ENCODE measurements at places on chromosomes 7 and 10.

GRCh38 chr10:77641788-77642397 lies 4.3 kb upstream of the KCNMA1 start:
- DNase-seq = peak; percentile 72

- DNase-seq = no peak
Measured at GRCh38 chr7:50450590-50451032, 461 bp upstream of the FIGNL1 start.

GRCh38 chr10:59553162-59553900 lies 156.3 kb downstream of the SLC16A9 start:
- DNase-seq = no peak

DNA sequence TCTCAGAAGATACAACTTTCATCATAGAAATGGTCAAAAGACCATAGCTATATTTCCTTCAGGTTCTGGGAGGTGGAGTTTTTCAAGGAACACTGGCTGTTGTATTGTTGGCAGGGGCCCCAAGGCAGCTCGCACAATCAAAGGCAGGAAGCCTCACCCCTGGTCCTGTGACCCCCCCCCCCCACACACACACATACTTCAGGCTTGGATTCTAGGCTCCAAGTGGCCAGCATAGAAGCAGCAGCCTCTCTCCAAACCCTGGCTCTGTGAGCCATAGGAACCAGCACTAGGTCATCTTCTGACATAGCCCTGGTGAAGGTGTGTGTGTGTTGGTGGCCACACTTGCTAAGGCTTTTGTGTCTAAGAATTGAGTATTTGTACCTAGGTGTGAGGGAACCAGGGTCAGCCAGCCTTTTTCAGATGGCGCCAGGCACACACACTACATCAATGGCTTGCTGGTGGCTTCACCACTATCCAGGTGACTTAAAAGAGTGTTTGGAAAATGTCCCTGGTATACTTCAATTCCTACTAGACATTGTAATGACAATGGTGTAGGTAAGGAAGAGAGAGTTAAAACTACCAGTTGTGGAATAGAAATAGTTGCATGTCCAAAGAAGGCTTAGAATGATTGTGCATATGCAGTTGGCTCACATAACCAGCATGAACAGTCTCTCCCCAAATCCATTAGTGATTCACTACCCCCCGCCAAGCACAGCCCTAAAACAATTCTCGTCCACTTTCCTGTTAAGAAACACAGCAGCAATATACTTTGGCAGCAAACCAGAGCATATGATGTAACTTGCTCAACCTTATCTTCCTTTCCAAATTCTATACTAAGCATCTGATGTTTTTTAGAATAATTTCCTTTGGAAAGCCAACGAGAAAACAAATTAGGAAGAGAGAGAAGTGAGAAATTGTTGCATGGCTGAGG lies 91.3 kb downstream of the AVL9 start:
- peak; percentile 39 for DNase-seq

- DNase-seq = peak; percentile 19
Measured at GRCh38 chr7:127158659-127159058, 94.1 kb downstream of the GRM8 start.

DNA sequence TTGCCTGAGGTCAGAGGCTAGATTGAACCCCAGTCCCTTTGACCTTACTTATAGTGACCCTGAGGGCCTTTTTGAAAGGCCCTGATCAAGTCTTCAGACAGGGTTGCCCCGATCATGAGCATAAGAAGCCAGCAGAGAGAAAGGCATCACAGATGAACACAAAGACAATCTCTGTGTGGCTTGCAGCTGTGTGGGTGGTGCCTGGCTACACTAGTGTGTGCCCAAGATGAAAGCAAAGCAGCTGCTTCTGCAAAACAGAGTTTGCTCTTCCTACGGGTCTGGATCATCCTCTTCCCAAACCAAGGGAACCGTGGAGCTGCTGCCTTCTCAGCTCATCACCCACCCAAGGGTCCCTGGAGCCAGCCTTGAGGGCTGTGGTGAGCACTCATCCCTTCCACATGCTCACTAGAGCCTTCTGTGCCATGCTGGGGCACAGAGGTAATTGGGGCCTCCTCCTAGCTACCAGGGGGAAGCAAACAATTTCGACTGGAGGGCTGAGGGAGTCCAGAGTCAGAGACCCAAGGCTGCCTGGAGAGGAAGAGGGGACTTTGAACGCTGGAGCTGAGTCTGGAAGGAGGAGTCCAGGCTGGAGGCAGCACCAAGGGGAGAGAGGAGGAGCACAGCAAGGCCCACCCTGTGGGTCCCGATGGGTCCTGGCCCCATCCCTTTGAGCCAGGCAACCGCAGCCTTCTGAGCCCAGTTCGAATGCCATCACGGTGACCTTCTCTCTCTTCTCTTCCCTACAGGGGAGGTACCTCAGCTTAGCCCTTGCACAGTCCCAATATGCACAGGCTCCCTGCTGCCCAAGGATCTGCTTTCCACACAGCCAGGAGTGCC lies 42.3 kb downstream of the ANTXRL start:
- no peak for DNase-seq

DNA sequence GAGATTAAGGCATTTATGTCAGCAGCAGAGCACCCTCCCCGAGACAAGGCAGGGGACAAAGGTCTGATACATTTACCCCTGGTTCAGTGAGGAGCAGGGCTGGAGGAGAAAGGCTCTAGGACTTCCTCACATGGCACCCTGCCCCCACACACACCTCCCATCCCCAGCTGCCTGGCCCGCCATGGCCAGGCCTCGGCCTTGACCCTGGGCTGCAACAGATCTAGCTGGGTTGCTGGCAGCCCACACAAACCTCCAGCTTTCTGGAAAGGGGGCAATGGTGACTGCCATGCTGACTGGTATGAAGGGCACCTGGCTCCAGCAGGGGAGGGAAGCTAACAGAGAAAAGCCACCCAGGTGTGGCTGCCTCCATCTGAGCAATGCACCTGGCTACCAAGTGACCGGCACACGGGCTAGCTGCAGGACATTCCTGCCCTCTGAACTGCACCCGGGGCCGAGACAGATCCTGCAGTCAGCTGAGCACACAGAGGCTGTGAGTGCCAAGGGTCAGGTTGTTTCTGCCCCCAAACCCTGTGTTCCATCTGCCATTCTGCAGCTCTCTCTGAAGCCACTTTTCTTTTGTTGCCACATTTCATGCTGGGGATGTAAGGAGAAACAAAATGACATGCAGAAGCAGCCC lies 85.8 kb upstream of the LRRC18 start:
- no peak for DNase-seq

DNA sequence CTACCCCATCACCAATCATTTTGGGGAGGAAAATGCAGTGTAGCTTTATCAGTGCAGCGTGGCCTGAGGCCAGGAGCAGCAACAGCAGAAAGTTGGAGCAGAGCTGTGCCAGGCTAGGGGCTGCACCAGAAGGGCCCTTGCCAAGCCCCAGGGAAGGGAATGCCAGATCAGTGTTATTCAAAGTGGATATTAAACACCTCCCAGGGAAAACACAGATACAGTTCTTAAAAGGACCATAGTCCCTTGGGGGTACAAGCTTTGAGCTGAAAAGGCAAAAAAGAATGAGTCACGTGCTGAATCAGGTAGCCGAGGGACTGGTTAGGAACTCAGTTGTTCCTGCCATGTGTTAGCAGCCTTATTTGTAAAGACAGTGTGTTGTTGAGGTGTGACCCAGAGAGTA lies 54.0 kb downstream of the GSDME start:
- no peak for DNase-seq

GRCh38 chr10:66783316-66783715 lies 142.5 kb upstream of the LRRTM3 start:
- no peak for DNase-seq

GRCh38 chr10:110364531-110364937 lies 59.8 kb upstream of the SMNDC1 start:
- DNase-seq = no peak

DNA sequence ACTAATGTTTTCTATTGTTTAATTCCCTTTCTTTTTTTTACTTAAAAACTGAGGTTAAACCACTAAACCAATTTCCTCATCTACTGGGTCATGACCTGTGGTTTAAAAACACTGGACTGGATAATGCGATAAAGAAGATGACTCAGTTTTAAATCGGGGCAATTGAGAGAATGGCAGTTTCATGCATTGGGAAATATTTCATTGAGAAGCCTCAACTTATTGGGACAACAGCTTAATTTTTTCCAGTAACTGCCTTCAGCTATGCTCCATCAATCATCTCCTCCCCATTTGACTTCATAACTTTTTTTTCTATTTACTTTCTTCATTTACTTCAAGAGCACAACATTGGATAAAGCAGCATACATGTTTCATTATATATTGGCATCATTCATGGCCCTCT lies 61.8 kb upstream of the MET start:
- DNase-seq = no peak

DNA sequence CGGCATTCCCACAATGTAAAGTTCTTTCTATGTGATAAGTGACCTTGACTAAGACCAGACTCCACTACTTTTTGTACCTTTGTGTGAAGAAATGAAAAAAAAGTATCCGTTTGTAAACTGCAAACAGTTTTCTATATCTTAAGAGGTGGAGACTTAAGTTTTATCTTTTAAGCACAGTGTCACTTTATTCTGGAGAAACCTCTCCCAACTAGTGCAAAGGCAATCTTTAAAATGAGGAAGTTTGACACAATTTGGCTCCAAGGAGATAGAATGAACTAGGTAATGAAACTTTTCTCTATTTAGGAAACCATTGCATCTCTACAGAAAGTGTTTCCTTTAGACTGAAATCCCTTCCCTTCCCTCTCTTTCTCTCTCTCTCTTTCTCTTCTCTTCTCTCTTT lies 122.9 kb downstream of the SAMD9 start:
- no peak for DNase-seq

GRCh38 chr10:82221601-82222149 lies 346.7 kb downstream of the NRG3 start:
- DNase-seq = no peak

DNA sequence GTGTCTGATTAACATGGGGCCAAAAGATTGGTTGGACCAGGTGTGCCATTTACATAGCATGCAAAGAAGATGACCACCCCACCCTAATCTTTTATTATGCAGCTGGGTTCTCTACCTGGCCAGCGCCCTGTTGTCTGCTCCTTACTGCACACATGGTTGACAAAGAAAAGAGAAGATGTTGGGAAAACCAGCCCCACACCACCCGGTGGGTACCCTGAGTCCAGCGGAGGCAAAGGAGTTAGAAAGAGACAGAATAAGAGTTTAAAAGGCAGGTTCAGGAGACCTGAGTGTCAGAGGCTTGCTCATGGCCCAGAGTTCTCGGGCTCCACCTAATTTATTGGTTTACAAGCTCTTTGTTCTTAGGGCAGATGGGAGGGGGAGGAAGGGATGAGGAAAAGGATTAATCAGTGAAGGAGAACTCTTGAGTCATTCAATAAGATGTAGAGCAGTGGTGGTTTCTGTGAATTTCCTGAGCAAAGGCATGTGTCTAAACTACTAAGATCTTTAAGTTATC lies 24.1 kb upstream of the ABCA13 start:
- no peak for DNase-seq

- no peak for DNase-seq
Measured at GRCh38 chr10:18681366-18681765, 22.1 kb downstream of the ARL5B start.

DNA sequence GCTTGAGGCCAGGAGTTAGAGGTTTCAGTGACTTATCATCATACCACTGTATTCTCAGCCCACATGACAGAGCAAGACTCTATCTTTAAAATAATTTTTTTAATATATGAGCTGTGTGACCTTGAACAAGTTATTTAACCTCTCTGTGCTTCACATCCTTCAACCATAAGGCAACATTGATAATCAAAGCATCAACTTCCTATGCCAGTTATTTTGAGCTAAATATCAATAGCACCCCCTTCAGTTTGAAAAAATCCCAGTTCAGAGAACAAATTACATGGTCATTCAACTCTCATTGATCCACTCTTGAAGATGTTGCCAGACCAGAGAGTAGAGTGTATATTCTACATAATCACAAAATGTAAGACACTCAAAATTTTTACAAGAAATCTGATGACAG lies 53.0 kb downstream of the ASNS start:
- DNase-seq = no peak

- DNase-seq = no peak
Measured at GRCh38 chr7:76512941-76513816, 2.8 kb downstream of the UPK3B start.

GRCh38 chr7:80537091-80537490 lies 25.2 kb upstream of the GNAT3 start:
- no peak for DNase-seq

DNA sequence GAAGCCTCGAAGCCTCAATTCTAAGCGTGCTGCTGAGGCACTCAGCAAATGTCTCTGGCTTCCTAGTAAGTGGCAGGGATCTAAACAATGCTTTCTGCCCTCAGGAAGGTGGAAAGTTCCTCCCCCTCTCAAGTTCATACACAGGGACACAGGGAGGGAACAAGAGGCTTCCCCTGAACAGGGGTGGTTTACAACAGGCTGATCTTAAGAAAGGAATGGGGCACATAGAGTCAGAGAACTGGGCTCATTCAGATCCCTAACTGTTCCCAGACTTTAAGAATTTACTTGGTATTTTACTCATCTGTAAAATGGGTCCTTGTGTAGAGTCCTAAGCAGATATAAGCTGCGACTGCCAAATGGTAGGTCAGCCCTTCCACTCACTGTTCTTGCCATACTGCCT lies 2.5 kb downstream of the TNS3 start:
- no peak for DNase-seq

- no peak for DNase-seq
Measured at GRCh38 chr7:398888-399287, 108.9 kb downstream of the FOXL3 start.

- no peak for DNase-seq
Measured at GRCh38 chr7:98594348-98594747, 22.7 kb upstream of the NPTX2 start.

GRCh38 chr10:119455609-119456434 lies 86.7 kb downstream of the RGS10 start:
- DNase-seq = no peak

GRCh38 chr10:94420998-94421528 lies 18.7 kb downstream of the TBC1D12 start:
- DNase-seq = no peak

- DNase-seq = no peak
Measured at GRCh38 chr7:87517136-87517815, 41.8 kb upstream of the ABCB4 start.

GRCh38 chr10:65042496-65042895 lies 1521.3 kb downstream of the REEP3 start:
- no peak for DNase-seq

DNA sequence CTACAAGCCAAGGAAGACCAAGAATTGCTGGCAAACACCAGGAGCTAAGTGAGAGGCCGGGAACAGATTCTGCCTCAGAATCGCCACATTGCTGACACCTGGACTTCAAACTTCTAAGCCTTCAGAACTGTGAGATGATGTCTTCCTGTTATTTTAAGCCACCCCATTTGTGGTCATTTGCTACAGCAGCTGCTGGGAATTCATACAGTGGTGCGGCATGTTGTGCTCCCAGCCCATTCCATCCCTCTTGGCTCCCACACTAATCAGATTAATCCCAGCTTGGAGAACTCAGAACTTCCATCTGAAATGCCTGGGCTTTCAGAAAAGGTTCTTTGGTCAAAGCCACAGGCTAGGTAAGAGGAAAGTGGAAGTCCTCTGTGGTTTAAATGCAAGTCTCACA lies 24.9 kb downstream of the TCAF1 start:
- DNase-seq = no peak

- no peak for DNase-seq
Measured at GRCh38 chr10:119333146-119333792, 125.9 kb downstream of the GRK5 start.

GRCh38 chr7:147071536-147071935 lies 954.9 kb downstream of the CNTNAP2 start:
- no peak for DNase-seq
